DMS53 (cell line): ENCODE measurements at places on chromosomes 2 and 18.

DNA sequence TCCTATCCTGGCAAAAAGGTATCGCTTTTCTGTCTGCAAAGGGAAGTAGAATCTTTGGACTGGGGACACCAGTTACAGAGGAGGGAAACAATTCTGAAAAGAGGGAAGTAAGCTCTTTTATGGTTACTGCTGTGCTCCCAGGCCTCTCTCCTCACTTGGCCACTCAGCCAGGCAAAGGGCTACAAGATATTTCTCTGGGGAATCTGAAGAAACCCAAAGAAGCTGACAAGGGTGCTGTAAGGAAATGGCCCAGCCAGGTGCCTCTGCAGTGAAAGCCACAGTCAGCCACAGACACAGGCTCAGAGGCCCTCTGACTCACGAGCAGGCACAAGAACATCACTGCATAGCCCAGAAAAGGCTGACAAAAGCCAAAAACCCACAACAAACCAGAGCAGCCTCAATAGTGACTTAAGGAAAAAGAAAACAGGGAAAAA, 5.8 kb downstream of the HDLBP start:
- DNase-seq, result no peak

DNA sequence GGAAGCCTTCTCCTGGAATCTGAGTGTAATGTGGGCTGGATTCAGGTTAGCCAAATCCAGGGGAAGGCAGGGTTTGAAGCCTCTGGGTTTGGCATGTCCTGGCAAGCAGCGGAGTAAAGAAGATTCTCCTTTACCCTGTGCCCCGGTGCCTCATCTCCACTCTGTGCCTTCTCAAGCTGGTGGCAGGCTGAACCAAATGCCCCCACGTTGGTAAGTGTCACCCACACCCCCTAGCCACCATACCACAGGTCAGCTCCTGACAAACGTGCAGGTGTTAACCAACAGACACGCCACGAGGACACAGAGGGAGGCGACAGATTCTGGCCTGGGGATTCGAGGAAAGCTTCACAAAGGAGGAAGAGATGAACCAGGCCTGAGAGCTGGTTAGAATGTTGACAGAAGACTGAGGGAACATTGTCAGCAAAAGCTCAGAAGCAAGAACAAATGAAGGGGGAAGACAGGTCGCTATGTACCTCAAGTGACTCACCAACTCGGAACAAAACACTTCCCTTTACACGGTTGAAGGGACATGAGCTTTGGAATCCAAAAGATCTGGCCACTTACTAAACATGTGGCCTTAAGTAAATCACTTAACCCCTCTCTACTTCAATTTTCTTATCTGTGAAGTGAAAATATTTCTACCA, 85.2 kb upstream of the LCLAT1 start:
- DNase-seq, result peak; percentile 71

- DNase-seq, result no peak
These were observed 185.2 kb downstream of the ALPK2 start for GRCh38 chr18:58443671-58444070.

DNA sequence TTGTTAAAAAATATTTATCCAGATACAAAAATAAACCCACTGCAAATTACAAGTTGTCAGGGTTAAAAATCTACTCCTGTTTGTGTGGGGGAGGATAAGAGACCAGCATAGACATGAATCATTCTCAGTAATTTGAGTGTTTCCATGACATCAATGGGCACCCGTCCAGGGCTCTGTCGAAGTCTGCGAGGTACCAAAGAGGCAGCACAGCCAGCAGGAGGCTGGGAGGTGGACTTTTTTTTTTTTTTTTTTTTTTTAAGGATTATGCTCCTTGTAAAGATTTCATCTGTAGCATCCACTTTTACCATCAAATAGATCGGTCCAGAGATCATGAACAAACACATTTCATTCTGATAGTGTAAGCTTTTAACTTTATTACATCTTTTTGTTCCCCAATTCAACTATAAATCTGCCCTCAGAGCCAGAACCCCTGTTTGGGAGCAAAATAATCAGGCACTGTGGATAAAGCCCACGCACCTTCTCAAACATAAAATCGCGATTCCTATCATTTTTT, 182.0 kb downstream of the TCF4 start:
- DNase-seq, result peak; percentile 93
